Esophagus squamous epithelium (tissue), 5 donors: ENCODE measurements at places on chromosomes 1 and 21.

DNA sequence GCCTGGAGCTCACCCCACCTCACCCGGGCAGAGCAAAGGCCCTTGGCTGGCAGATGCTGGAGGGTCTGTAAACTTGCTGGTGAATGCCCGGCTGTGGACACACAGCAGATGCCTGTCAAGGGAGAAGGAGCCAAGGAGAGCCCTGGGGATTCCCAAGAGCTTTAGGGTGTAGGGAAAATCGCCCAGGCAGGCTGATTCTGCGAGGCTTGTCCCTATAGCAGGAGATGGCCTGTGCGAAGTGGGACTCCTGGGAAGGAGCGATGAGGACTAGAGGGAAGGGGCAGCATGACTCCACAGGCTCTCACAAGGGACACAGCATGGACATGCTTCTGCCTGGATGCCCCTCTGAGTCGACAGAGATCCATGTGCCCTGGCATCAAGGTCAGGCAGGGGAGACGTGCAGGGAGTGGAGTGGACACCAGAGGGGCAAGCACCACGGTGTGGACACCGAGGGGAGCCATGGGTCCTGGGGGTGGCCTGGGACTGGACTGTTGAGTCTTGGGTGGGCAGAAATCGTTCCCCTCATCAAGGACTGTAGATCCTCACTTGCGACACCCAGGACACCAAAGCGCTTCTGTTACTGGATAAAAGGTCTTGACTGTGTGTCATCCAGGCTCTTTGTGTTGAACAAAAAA is 71.4 kb upstream of the ABCG1 start:
- DNase-seq, result no peak

DNA sequence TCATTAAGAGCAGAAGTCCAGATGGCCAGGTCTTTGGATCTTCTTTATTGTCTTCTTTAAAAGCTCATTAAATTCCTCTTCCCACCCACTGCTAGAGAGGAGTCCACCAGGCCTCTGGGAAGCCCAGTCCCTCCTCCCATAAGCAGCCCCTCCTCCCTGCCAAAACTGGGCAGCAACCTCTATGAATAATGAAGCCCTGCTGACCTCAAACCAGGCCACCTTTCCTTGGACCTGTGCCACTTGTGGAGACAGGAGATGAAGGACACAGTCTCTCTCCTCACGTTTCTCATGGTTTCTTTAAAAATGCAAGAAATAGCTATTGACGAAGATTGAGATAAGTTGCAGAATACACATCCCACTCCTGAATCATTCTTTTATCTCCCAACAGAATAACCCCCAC is 112.8 kb downstream of the EDEM3 start:
- no peak for DNase-seq

GRCh38 chr1:170630977-170631376 is 33.0 kb upstream of the PRRX1 start:
- DNase-seq, result no peak

- no peak for DNase-seq
Measured at GRCh38 chr1:24764439-24764838, 19.2 kb downstream of the CLIC4 start.

- DNase-seq, result no peak
Measured at GRCh38 chr21:45322231-45322959, 34.7 kb upstream of the POFUT2 start.

DNA sequence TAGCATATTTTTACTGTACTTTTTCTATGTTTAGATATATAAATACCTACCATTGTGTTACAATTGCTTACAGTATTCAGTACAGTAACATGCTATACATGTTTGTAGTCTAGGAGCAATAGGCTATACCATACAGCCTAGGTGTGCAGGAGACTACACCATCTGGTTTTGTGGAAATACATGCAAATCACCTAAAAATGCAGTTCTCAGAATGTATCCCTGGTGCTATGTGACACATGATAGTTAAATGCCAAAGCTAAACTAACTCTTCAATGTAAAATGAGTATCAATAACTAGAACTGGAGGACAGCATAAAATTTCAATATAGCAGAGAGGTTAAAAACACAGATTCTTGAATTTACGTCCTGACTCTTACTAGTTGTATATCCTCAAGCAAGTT is 14.8 kb downstream of the NUCKS1 start:
- DNase-seq, result no peak

DNA sequence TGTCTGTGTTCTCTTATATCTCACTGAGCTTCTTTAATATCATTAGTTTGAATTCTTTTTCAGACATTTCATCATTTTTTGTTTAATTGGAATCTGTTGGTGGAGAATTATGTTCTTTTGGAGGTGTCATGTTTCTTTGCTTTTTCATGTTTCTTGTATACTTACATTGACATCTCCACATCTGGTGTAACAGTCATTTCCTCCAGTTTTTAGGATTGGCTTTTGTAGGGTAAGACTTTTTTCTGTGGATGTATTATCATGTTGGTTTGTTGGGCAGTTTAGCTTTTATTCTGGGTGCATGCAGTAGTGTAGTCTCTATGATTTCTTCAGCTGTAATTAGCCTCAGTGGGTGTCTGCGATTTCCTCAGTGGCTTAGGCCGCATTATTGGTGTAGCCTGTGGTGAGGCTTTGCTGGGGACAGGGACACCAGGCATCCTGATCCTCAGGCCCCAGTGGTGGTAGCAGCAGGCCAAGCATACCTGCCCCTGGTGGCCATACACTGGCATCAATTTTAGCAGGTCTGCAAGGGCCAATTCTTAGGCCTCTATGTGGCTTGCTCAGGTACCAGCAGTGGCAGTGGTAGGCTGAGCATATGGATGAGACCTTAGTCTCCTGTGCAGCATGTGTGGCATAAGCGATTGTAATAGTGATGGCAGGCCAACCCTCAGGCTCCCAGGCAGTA is 77.6 kb upstream of the SAMD13 start:
- DNase-seq, result no peak

- DNase-seq, result peak; percentile 47
Measured at GRCh38 chr1:2049718-2050431, at the start of gene PRKCZ. PRKCZ (plus strand) TSS chr1:2050411; CDS start chr1:2050631, 220 bp downstream.

DNA sequence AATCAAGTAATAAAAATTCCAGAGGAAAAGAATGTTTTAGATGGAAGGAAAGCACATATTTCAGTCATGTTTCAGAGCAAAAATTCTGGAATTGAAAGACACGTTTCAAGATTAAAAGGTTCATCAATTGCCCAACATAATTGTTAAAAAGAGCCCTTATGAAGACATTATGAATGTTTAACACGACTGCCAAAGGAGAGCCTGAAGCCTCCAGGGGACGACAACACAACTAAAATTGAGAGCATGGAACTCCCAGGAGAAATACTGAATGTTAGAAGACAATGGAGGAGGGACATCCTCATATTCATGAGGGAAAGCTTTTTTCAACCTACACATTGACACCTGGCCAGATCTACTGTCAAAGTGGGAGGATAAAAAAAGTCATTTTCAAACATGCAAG is 16.0 kb downstream of the OR2T11 start:
- no peak for DNase-seq

GRCh38 chr1:171803045-171803444 is 21.6 kb downstream of the METTL13 start:
- no peak for DNase-seq

DNA sequence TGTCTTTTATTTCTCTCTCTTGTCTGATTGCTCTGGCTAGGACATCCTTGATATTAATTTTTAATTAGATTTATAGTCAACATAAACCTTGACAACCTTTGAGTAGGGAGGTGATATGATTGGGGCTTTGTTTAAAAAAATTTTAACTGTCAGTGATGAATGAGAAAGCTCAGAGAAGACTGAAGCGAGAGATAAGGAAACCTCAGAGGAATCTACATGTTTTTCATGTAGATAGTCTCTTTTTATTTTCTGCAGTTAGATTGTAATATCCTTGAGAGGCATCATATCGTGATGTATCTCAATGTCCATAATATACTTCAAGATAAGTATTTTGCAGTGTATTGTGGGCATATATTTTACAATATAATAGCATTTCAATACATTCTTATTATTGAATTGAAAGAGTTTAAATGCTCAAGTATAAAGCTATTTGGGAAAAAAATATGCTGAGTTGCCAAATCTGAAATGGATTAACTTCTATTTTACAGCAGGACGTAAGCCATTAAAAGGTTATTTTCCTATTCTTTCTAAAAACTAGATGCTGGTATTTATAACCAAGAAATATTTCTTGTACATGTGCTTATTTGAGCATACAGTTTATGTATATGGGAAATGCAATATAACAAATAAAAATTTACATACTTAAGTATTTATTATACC is 802.4 kb upstream of the ADGRL4 start:
- DNase-seq, result no peak

DNA sequence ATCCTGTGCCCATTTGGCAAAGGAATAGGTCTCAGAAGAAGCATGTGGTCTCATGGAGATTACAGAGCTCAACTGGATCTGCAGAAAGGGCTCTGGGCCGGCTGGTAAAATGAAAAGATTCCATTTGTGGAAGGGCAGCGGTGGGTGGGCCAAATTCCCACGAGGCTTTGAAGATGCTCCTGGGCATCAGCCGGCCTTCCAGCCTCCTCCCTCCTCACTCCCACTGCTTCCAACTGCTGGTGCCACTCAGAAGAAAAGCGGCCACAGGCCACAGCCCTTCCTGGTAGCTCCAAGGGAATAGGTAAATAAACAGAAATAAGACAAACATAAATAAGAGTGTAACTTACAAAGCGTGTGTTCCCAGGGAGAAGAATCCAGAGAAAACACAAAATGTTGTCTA is 136.3 kb upstream of the SLC44A3 start:
- no peak for DNase-seq

- DNase-seq, result no peak
Measured at GRCh38 chr1:22892789-22893188, 79.9 kb downstream of the LACTBL1 start.

- no peak for DNase-seq
Measured at GRCh38 chr21:38898422-38899096, 92.8 kb downstream of the ETS2 start.

DNA sequence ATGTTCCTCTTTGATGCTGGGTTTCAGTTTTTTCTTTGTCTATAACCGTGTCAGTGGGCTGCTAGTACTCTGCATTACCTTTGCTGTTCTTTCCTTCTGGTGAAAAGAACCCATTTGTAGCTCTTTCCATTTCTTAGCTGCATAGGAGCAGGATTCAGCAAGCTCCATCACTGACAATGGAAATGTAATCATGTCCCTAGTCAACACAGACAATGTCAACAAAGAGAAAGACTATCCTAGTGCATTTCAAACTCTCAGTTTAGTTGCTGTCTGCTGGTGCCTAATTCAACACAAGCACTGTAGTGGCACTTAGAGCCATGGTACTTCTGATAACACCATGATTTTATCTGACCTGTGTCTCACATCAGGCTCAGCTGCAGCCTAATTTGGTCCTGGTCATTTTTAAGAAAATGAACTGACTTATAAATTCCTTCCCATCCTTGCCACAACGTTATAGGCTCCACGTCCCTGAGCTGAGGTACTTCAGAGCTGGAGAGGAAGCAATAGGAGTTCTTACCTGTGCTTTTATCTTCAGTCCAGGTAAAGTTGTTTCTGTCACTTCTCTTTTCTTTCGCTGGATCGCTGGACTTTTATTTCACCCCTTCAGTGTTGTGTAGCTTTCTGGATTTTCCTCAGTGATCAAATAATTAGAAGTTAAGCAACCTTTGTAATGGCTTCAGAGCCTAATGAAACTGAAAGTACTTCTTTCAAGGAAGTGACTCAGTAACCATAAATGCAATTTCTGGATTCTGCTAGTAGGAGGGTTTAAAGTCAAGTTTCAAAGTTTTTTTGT is at the start of gene GBP3:
Gene GBP3 (minus strand): TSS at position 700 of the 793 bp plus-strand sequence. CDS start 2,145 bp downstream, outside the sequence.
- no peak for DNase-seq

GRCh38 chr1:75615613-75616435 is 4.9 kb upstream of the SLC44A5 start:
- no peak for DNase-seq

DNA sequence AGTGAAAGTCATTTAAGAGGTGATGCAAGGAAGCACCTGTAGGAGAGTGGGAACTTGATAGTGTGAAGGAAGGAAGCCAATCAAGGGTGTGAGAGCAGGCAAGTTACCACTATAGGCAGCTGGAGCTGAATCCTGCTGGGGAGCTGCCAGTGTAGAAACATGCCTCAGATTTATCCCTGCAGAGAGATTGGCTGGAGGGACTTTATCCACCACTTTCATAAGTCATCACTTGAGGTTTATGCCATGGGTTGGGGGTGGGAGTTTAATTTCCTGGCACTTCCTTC is 443.6 kb downstream of the PLPP3 start:
- DNase-seq, result no peak

GRCh38 chr1:241770115-241770514 is 77.9 kb upstream of the EXO1 start:
- DNase-seq, result no peak

- DNase-seq, result no peak
Measured at GRCh38 chr1:205569411-205570172, 62.2 kb downstream of the ELK4 start.

DNA sequence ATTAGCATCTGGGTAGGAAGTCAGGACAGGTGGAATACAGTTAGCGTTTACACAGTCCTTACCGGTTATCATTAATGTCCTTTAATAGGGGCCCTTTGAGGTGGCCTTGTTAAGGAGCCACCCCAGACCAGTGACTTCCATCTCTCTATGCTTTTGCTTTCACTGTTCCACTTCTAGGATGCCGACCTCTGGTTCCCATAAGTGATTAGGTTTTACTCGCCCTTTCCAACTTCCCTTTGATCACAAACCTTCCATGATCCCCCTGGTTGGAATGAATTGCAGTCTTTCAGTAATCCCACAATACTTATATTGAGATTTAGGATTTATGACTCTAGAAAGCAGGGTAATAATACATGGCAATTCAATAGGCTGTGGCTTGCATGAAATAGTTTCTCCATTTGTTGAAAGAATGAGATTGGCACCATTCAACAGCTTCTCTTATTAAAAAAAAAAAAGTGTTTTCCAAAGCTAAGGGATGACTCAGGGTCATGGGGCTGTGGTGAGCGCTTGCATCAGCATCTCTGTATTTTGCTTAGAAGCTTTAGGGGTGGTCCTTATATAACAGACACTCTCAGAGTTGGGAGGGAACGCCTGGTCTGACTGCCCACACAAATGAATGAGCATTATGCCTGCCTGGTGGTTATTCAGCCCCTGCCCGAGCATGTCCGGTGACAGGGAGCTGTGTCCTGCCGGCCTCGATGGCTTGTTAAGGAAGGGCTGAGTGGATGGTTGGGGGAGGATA is 110.5 kb downstream of the CNIH3 start:
- DNase-seq, result no peak

DNA sequence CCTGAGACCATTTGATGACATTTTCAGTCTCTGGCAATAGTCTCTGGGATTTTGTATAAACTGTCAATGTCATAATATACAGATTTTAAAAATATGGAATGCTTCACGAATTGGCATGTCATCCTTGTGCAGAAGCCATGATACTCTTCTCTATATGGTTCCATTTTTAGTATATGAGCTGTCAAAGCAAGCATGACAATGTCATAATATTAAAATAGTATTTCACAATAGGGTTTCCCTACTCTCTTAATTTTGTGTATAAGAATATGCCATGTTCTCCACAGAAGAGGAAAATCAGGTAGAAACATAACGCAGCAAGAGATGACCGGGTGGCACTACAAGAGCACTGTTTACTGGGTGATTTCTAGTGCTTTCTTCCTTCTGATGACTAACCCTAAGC is 8.3 kb upstream of the DIPK1A start:
- no peak for DNase-seq
